Breast epithelium (tissue), 4 donors: ENCODE measurements at places on chromosomes 3 and 15. TPM values are rescaled to one million over a fixed set of nuclear protein-coding genes. Genes with fewer than 3 reads are reported as not detected.

DNA sequence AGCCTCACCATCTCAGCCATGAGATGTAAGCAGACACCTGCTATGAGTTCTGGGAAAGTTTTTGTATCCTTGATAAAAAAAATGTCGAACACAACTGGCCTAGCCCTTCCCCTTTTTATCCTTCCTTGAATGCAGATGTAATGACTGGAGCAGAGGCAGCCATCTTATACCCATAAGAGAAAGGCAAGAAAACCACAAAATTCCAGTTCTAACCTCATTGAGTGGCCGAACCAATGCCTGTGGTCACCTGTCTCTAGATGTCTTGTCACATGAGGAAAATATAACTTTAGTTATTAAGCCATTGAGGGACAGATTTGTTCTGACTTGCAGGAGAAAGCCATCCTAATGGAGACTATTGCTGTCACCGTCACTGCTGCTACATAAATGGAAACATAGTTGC lies 80.4 kb upstream of the SLC6A6 start:
- H3K4me3 ChIP-seq, result no peak overlapping the region
- no peak for DNase-seq
- H3K4me1 ChIP-seq, result no peaks in the 10 kb centered on the region

DNA sequence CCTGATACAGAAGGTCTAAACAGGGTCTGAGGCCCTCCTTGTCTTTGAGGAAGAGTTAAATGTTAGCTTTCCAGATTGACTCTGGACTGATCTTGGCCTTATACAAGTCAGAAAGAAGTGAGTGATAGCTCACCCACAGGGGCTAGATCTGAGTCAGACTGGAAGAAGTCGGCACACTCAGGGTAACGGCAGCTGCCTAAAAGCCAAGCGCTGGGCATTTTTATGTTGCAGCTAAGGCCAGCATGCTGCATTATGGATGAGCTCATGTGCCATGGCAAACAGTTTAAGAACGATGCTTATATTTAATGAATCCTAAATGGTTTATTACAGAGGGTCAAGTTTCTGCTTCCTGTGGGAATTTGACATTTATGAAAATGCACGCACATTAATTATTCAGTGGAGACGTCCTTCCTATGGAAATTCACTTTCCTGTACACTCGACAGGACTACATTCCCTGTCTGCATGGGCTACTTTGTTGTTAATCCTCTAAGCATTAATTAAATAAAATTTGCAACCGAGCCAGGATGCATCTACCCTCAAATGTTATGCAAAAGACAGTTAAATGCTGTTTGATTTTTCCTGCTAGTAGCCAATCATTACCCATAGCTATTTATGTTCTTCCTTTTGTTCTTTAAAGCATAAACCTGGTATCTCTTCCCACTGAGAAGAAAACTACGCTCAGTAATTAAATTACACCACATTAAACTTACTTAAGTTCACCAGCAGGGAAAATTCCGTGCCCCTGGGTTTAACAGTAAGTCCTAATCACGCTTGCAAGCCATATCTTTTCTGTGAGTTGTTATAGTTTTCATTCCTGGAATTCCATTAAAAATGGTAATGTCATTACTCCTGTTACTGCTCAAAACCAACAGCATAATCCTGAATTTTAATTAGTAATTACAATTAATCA lies 762.7 kb upstream of the CFAP20DC start:
- no peak overlapping the region for H3K4me3 ChIP-seq
- no peak for DNase-seq
- no peaks in the 10 kb centered on the region for H3K36me3 ChIP-seq
- H3K27me3 ChIP-seq, result no peaks in the 10 kb centered on the region

Gene ABHD14A
- total RNA-seq, result 32.6 TPM

Gene KLHL25
- 10.9 TPM for total RNA-seq

DNA sequence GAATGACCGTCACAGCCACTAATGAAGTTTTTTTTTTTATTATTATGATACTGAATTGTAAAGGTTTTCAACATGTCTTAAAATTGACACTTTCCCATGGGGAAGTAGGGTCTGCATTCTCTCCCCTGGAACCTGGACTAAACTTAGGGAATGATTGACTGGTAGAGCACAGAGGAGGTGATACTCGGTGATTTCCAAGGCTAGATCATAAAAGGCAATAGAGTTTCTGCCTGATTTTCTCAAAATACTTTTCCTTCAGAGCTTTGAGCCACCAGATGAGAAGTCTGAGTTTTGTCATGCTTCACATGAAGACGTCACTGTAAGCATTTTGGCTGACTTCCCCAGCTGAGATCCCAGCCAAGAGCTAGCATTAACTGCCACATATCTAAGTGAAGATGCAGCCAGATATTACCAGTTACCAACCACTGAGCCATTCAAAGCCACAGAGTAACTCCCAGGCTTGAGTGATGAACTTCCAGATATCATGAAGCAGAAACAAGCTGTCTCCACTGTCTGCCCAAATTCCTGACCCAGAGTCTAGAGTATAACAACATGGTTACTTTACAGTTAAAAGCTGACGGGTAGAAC lies 105.8 kb downstream of the LSAMP start:
- no peaks in the 10 kb centered on the region for H3K27me3 ChIP-seq
- no peak overlapping the region for H3K27ac ChIP-seq
- no peak overlapping the region for H3K4me3 ChIP-seq

Gene CSPG4
- total RNA-seq, result 6.3 TPM

DNA sequence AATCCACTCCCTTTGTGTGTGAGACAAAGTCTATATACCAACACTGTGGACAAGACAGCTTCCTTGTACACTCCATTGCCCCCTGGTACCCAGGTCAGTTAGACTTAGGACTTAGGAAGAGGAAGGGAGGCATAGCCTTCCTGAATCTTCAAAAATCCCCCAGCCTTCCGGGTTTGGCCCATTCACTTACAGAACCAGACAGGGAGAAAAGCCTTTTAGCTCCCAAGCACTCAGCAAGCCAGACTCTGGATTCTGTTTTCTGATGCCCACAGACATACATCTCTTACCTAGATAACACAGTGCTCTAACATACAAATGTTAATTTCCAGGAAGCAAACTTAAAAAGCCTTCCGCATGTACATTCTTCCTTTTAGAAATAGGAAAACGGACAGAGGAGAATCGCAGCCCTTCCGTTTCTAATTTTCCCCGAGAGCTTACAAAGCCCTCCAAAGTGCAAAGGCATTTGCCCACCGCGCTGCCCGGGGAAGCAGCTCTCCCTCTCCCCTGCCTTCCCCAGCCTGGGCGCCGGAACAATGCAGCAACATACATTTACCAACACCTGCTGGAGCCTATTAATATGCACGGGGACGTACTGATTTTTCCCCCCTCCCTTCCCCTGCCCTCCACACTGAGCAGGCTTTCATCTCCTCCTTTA lies 442.0 kb downstream of the MAGI1 start:
- no peaks in the 10 kb centered on the region for H3K36me3 ChIP-seq
- no peak for DNase-seq
- H3K4me3 ChIP-seq, result peak overlapping the region; percentile 15
- peak overlapping the region; percentile 12 for H3K27ac ChIP-seq
- no peaks in the 10 kb centered on the region for H3K27me3 ChIP-seq

GRCh38 chr3:58101499-58102389 lies 93.5 kb downstream of the FLNB start:
- H3K27ac ChIP-seq, result peak overlapping the region; percentile 85
- H3K4me3 ChIP-seq, result no peak overlapping the region
- no peaks in the 10 kb centered on the region for H3K4me1 ChIP-seq
- H3K36me3 ChIP-seq, result no peaks in the 10 kb centered on the region
- H3K27me3 ChIP-seq, result no peaks in the 10 kb centered on the region

DNA sequence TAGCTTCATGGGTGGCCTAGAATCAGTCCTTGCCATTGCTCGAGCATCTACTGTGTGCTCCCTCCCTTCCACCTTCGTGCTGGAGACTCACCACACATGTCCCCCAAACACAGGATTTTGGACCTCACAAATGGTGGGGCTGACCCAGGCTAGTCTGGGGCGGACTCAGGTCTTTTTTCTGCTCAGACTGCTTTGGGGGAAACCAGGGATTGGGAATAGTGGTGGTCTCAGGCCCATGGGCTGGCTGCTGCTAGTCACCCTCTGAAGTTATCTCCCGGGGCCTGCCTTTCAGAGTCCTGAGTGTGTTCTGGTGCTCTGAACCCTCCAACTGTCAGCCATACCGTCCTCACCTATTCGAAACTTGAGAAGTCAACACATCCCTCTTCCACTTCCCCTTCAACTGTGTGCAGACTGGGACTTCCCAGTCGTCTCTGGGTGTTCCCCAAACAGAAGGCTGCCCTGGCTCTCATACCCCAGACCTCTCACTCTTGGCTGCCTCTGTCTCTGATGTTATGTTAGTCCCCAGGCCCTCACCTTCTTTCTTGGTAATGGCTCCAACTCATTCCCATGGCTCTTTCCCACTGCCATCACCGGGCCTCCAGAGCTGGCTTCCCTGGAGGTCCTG lies 46.0 kb downstream of the PPCDC start:
- no peak for DNase-seq
- no peak overlapping the region for H3K4me3 ChIP-seq
- no peaks in the 10 kb centered on the region for H3K4me1 ChIP-seq
- no peak overlapping the region for H3K27ac ChIP-seq
- no peaks in the 10 kb centered on the region for H3K27me3 ChIP-seq
